Kidney tubule cell (primary cell): ENCODE measurements at places on chromosomes 6 and 20.
A peak's percentile ranks its signal among the peaks of the same experiment; 100 is the strongest.

DNA sequence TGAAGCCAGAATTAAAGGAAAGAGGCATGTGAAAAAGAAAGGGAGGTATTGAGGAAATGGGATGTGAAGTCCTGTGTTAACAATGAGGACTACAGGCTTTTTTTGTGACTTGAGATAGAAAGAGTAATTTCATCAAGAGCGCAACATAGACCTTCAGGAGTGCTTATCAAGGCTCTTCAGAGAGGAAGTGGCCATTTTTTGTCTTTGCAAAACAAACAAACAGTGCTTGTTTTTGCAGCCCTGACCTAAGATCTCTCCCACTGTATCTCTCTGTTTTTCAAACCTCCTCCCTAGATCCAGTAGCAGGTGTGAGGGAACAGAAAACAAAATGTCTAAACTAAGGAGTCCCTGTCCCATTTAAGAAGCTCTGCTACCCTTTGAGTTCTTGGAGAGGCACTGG lies 710.3 kb upstream of the MARCKS start:
- no peak for DNase-seq

DNA sequence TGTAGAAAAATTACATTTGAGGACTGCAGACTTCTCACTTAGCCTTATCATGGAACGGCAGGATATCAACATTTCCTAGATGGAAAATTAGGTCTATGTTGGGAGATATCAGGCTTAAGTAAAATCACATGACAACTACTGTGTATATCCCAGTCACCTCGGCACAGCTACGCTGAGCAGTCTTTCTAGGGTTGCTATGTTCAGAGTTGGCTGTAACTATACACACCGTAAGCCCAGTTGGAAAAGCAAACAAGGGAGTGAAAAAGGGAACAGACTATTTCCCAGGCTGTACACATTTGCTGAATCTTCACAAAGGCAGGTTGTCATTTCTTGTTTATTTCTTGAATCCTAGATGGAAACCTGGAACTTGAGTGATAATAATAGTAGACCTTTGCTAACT lies 80.7 kb upstream of the PTPRK start:
- DNase-seq, result peak; percentile 33

GRCh38 chr6:16196260-16196983 lies 42.0 kb upstream of the GMPR start:
- DNase-seq, result no peak

GRCh38 chr6:27893836-27894807 lies 18.1 kb downstream of the OR2B2 start:
- DNase-seq, result peak; percentile 94

DNA sequence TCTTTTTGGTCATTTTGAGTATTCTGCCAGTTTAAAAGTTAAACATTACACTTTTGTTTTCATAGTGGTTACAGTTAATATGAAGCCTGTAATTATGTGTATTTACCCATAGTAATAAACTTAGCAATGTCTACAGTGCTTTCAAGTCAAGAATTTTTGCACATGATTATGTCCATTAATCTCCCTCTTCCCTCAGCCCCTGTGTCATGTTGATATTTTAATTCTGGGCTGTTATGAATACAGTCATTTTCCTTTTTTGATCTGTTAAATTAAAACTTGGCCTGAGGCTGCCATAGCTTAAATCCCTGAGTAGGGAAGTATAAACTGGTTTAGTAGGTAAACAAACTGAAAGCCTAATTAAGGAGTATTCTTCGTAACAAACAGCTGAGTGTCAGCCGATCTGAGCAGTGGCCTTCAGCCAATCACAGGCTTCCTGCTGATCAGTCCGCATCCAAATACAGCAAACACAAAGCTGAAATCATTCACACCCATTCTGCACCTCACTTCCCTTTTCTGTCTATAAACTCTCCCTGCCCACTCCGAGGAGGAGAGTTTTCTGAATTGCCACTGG lies 9.5 kb upstream of the SFT2D1 start:
- DNase-seq, result no peak

DNA sequence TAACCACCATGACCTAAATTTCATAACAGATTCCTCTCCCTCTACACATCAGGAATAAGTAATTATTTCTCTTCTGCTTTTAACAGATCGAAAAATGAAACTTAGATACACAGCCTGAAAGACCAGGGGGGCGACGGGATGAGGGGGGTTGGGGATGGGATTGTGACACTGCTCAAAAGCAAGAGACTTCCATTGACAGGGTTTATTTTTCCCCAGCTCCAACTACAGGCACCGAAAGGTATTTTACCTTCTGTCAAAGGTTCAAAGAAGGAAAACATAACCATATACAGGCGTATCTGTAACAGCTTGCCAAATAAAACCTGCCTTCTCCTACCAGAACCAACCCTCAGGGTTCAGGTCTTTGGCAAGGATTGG lies 1.3 kb downstream of the EPHA7 start:
- no peak for DNase-seq

GRCh38 chr6:20028143-20028542 lies 184.1 kb downstream of the MBOAT1 start:
- DNase-seq, result no peak

DNA sequence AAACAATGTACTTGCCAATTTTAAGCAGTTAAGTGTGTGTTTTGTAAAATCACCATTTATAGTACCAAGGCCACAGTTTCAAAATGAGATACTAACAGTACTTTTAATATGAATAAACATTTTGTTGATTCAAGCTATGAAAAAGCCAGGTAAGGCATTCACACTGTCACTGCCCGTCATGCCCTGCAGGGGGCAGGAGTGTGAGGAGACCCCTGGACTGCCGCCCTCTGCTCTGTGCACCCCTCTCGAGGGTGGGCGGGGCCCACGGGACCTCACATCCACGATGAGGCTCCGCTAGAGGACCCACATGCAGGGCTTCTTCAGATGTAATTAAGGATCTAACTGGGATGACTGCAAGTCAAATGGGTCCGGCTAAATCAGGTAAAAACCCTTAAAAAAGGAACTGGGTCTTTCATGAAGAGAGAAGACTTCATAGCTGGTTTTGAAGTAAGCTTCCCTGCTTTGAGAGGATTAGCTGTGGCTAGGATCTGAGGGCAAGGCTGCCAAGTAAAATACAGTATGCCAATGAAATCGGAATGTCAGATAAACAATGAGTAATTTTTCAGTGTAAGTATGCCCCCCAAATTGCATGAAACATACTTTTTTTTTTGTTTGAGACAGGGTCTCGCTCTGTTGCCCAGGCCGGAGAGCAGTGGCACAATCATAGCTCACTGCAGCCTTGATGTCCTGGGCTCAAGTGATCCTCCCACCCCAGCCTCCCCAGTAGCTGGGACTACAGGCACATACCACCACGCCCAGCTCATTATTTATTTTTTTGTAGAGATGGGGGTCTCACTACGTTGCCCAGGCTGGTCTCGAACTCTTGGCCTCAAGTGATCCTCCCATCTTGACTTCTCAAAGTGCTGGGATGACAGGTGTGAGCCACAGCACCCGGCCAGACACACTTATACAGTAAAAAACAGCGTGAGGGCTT lies 18.7 kb downstream of the DIDO1 start:
- DNase-seq, result no peak

DNA sequence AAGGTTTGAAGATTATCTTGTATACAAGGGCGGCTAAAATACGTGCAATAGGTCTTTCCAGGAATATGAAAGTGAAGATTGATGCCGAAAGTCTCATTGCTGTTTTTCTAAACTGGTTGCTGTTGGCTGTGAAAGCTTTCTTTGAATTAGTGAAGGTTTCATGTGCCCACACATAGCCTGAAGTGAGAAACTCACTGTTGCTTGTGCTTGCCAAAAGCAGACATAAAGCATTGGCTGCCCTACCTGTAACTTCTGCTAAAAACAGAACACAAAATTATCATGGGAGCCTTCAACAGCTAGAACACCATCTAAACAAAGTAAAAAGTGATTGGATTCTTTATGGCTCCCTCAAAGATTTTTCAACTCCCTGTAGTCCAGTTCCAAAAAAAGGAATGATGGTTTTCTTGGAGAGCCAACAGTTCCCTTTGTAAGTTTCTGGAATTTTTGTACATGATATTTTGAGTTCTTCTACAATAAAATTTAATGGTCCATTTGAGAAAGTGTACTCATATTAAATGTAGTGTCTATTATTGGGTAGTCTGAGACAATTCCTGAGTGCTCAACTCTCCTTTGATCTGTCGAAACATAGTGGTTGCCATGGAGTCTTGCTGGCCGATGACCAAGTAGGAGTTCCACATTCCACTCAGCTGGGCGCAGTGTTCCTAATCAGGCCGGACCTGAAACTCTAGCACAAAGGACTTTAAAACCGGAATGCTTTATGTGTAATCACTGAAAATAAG lies 68.5 kb downstream of the PLEKHG1 start:
- DNase-seq, result peak; percentile 93
